Heart right ventricle (tissue), 16 donors: ENCODE measurements at places on chromosomes 3 and 15.

- peak overlapping the region; percentile 88 for H3K27ac ChIP-seq
- no peaks in the 10 kb centered on the region for H3K36me3 ChIP-seq
- H3K27me3 ChIP-seq: no peaks in the 10 kb centered on the region
Measured at GRCh38 chr15:51736751-51737521, 519 bp downstream of the LYSMD2 start.

DNA sequence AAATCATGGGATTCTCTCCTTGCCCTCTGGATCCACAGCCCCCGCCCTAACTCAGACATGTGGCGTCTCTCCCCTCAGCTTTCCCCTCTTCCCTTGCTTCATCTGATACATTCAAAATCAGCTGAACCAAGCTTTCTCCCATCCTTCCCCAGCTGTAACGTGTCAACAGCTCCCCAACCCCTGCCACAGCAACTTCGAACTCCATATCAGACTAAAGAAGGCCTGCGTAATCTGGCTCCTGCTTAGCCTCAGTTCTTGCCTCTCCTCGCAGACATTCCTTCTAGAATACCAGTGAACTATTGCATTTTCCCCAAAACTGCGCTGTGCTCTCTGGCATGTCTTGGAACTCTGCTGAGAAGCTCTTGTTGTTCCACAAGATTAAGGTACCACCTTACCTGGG is 18.3 kb downstream of the B4GALT4 start:
- no peak overlapping the region for H3K27ac ChIP-seq
- no peak overlapping the region for H3K4me3 ChIP-seq
- H3K27me3 ChIP-seq: no peaks in the 10 kb centered on the region
- DNase-seq: no peak

GRCh38 chr3:53154881-53155285 is 6.1 kb upstream of the PRKCD start:
- H3K27me3 ChIP-seq: no peaks in the 10 kb centered on the region
- DNase-seq: no peak
- H3K4me3 ChIP-seq: no peak overlapping the region
- peaks cover 33% of the 10 kb centered on the region for H3K4me1 ChIP-seq

DNA sequence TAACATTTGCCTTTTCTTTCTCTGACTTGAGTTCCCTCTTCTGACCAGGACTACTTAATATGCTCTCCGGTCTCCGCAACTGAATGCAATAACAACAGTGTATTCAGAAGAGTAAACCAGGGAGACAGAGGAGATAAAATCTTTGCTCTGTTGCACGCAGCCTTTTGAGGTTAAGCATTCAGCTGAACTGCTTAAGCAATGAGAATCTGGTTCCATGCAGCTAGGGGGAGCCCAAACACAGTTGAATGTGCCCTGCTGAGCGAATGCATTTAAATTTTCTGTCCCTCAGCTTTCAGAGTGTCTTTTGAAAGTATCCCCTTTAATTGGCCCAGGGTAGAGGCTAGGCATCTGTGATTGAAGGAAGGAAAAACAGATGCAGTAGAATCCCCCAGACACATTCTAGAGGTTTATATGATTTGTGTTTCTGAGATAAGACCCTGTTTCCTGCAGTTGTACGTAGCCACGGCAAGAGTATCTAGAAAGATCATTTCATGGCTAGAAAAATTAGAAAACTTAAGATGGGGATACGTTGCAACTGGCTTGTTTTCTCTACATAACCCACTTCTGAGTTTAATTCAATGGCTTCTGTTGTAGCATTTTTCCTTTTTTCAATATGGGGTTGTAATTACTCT is 309.6 kb downstream of the TUSC7 start:
- peak; percentile 17 for DNase-seq
- H3K4me3 ChIP-seq: no peak overlapping the region
- no peak overlapping the region for H3K27ac ChIP-seq
- H3K4me1 ChIP-seq: peaks cover 5% of the 10 kb centered on the region
- no peaks in the 10 kb centered on the region for H3K27me3 ChIP-seq
- no peaks in the 10 kb centered on the region for H3K36me3 ChIP-seq

DNA sequence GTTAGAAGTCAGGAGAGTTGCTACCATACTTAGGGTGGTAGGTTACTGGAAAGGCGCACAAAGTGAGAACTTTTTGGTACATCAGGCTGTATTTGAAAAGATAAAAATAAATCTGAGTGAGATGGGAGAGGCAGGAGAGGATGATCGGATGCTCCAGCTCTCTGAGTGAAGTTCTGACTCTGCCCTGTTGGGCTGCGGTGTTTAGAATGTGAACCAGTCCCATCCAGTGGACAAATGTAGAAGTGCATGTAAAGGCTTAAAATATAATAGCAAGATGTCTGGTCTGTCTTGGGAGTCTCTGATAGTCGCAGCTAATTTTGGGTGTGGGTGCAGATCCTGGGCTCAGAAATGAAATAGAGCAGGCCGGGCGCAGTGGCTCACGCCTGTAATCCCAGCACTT is 30.4 kb downstream of the ACKR2 start:
- DNase-seq: peak; percentile 53
- H3K36me3 ChIP-seq: no peaks in the 10 kb centered on the region
- no peak overlapping the region for H3K27ac ChIP-seq
- H3K4me3 ChIP-seq: peak overlapping the region; percentile 19
- peaks cover 4% of the 10 kb centered on the region for H3K4me1 ChIP-seq

DNA sequence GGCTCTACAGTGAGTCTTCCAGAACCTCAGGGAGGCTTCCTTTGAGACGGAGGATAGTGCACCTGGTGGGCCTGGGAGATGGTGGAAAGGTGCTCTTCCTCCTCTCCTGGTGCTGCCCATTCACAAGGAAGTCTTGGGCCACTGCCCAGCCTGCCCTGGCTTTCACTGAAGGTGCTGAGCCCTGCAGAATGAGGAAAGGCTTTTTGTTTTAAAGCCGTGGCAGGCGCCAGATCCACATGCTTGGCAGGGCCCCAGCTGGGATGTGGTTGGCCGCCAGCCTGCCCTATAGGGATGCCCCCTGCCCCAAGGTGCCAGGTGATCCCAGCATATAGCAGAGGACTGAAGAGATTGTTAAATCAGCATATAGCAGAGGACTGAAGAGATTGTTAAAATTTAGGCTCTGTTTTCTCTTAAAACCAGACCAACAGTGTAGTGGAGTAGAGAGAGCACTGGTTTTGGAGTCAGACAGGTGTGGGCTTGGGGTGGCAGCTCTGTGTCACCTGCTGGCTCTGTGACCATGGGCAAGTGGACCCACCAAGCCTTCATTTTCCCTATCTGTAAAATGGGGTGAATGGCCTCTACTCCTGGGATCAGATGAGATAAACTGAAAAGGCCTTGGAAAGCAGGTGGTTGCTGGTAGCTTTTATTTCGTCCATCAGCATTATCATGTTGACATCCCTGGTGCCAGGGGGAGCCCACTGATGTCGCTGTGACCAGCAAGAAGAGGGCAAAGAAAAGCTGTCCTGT is 53.3 kb downstream of the SLC6A6 start:
- H3K27me3 ChIP-seq: peaks cover 7% of the 10 kb centered on the region
- DNase-seq: no peak
- H3K36me3 ChIP-seq: no peaks in the 10 kb centered on the region
- peaks cover 62% of the 10 kb centered on the region for H3K4me1 ChIP-seq
- H3K27ac ChIP-seq: peak overlapping the region; percentile 17
- no peak overlapping the region for H3K4me3 ChIP-seq

GRCh38 chr15:101000271-101000681 is 81.1 kb downstream of the LRRK1 start:
- no peak overlapping the region for H3K27ac ChIP-seq
- DNase-seq: no peak
- H3K36me3 ChIP-seq: no peaks in the 10 kb centered on the region
- no peak overlapping the region for H3K4me3 ChIP-seq
- no peaks in the 10 kb centered on the region for H3K27me3 ChIP-seq

DNA sequence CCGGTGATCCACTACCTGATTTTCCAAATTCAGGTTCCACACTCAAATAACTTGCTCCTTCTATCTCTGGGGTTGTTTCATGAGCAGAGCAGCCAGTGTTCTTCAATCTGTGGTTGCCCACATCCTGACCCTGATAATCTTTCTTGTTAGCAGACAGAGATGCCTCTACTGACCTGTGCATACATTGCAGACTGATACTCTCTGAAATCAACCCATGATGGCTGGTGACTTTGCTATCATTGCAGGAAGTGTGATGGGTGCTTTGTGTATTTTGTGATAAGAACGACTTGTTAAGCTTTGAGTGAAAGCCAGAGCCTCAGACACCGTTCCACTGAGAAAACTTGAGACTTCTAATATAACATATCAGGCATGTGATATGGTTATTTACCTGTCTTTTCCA is 39.9 kb downstream of the GATM start:
- no peaks in the 10 kb centered on the region for H3K27me3 ChIP-seq
- H3K4me3 ChIP-seq: no peak overlapping the region
- H3K27ac ChIP-seq: no peak overlapping the region

GRCh38 chr15:70172124-70172523 is 74.4 kb upstream of the TLE3 start:
- peaks cover 4% of the 10 kb centered on the region for H3K4me1 ChIP-seq
- no peak overlapping the region for H3K4me3 ChIP-seq
- no peaks in the 10 kb centered on the region for H3K27me3 ChIP-seq
- DNase-seq: no peak

DNA sequence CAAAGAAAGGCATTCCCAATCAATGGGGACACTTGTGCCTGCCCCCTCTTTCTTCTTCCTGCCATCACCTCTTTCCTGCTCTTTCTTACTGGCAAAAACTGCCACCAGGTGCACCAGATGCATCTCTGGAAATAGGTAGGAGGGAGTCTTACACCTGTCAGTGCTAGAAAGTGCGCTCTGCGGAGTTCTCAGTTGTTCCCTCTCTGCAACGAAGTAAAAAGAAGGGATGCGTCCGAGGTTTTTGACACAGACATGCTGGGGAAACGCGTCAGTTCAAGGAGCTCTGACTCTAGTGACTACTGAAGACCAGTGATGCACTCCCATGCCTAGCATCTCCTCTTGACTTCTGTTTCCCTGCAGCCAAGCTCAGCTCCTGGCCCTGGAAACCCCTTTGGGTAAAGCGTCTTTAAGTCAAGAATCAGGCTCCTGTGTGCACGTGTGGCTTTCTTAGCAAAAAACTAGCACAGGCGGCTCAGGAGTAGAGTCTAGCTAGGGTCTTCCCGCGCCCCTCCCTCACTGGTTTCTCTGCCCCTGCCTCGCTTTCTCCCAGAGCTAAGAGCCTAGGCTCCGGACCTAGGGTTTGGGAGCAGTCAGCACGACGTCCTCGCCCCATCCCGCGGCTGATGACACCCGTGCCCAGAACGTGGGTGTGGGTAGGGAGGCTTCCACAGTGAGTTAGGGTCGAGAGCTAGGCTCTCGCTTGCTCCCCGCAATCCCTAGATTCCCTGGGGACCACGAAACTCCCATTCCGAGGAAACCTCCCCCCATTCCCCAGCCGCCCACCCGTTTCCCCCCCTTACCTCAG is 564 bp upstream of the GRM7 start:
- peak overlapping the region; percentile 29 for H3K4me3 ChIP-seq
- H3K27me3 ChIP-seq: peaks cover 75% of the 10 kb centered on the region
- DNase-seq: no peak
- H3K36me3 ChIP-seq: no peaks in the 10 kb centered on the region

DNA sequence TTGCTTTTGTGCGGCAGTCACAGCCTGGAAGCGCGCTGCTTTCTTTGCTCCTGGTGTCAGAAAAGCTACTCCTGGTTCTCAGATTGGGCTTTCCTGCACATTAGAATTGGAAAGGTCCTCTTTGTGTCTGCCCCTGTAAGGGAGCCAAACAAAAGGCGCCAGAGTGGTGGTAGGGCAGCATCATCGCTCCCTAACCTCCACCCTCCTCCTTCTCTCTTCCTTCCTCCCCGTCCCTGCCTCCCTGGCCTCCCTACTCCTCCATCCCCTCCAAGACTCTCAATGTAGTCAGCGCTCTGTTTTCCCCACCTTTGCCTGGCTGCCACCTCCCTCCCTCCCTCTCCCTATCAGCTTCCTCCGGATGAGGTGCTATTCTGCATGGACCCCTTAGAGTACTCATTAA is 65.3 kb downstream of the SH3GL3 start:
- H3K4me1 ChIP-seq: no peaks in the 10 kb centered on the region
- H3K27ac ChIP-seq: no peak overlapping the region
- H3K36me3 ChIP-seq: no peaks in the 10 kb centered on the region
- no peak for DNase-seq
- no peaks in the 10 kb centered on the region for H3K27me3 ChIP-seq
- no peak overlapping the region for H3K4me3 ChIP-seq

DNA sequence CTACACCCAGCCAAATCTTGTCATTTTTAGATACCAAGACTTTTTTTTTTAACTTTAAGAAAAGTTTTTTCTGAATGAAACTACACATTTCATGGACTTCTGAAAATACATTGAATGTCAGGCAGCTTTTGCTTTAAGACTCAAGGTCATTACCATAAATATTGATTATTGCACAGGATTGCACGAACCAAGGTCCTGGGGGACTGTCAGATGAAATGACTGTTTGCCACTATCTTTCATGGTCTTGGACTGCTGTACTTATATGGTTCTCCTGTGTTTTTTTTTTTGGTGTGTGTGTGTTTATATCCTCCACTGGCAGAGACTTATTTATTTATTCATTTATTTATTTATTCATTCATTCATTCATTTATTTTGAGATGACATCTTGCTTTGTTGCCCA is 6.9 kb upstream of the MYO1E start:
- peaks cover 4% of the 10 kb centered on the region for H3K4me1 ChIP-seq
- H3K4me3 ChIP-seq: no peak overlapping the region
- H3K27ac ChIP-seq: no peak overlapping the region
- no peak for DNase-seq

- no peak overlapping the region for H3K27ac ChIP-seq
- H3K27me3 ChIP-seq: no peaks in the 10 kb centered on the region
Measured at GRCh38 chr3:46578973-46579755, 13.1 kb upstream of the LRRC2 start.

- H3K4me1 ChIP-seq: peaks cover 5% of the 10 kb centered on the region
- H3K27me3 ChIP-seq: no peaks in the 10 kb centered on the region
- no peaks in the 10 kb centered on the region for H3K36me3 ChIP-seq
- DNase-seq: no peak
Measured at GRCh38 chr3:115022199-115022598, 124.9 kb downstream of the ZBTB20 start.

DNA sequence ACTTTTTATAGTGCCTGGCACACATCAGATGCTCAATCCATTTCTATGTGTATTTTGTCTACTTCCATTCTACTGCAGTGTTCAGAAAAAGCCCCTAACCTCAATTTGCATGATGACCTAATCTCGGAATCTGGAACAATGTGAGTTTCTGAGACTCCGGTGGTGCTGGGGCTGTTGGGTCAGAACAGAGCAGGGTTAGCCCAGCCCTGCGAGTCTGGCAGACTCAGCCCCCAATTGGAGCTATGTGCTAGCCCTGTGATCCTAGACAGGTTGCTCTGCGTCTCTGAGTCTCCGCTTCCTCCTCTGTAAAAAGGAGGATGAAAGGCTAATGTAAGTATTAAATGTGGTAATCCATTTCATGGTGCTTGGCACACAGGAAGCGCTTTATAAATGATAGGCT is 95.0 kb upstream of the ICE2 start:
- no peaks in the 10 kb centered on the region for H3K27me3 ChIP-seq
- H3K36me3 ChIP-seq: no peaks in the 10 kb centered on the region
- no peaks in the 10 kb centered on the region for H3K4me1 ChIP-seq
- no peak overlapping the region for H3K4me3 ChIP-seq

- no peaks in the 10 kb centered on the region for H3K27me3 ChIP-seq
- no peak overlapping the region for H3K4me3 ChIP-seq
- H3K36me3 ChIP-seq: peaks cover 32% of the 10 kb centered on the region
- peaks cover 54% of the 10 kb centered on the region for H3K4me1 ChIP-seq
- no peak for DNase-seq
Measured at GRCh38 chr15:83112233-83112955, 4.9 kb downstream of the TM6SF1 start.
